ENCODE measurements at places on chromosomes 5 and 9.

DNA sequence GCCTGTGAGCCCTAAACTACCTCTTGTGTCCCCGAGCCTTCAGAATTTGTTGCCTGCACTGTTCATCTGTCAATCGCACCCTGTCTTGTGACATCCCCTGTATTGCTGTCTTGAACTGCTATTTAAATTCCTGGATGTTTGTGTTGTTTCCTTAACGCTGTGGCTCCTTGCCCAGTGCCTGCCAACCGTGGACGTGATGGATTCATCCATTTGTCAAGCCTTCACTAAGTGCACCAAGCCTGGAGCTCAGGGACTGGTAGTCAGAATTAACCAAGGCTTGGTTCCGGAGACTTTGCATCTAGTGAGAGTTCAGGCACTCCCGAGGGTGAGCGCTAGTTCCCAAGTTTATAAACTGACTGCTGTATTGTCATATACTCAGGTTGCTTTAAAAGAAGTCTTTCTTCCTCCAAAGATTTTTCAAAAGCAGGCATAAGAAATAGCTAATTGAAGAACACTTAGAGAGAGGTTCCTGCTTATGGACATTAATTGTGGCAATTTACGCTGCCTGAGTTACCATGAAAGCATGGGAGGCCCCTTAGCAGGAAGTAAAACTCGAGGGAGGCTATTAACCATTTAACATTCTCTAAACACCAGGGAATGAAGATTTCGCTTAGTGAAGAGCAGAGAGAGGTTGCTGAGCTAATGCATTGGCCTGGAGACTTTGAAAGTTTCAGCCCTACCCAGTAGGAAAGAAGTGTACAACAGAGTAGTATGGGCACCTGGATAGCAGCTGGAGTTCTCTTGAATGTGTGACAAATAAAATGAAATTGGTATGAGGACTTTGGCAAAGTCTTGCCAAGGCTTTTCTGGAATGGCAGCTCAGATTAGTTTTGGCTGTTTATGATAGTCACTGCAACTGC, 29.0 kb downstream of the RGS3 start:
- peak; percentile 62 for DNase-seq

- no peak for DNase-seq
These were observed 392.2 kb downstream of the CDK5RAP2 start for GRCh38 chr9:120187758-120188157.

GRCh38 chr5:1161833-1162229, 39.6 kb upstream of the SLC6A19 start:
- no peak for DNase-seq

GRCh38 chr9:88307136-88307535, 81.1 kb upstream of the SPIN1 start:
- DNase-seq: no peak

DNA sequence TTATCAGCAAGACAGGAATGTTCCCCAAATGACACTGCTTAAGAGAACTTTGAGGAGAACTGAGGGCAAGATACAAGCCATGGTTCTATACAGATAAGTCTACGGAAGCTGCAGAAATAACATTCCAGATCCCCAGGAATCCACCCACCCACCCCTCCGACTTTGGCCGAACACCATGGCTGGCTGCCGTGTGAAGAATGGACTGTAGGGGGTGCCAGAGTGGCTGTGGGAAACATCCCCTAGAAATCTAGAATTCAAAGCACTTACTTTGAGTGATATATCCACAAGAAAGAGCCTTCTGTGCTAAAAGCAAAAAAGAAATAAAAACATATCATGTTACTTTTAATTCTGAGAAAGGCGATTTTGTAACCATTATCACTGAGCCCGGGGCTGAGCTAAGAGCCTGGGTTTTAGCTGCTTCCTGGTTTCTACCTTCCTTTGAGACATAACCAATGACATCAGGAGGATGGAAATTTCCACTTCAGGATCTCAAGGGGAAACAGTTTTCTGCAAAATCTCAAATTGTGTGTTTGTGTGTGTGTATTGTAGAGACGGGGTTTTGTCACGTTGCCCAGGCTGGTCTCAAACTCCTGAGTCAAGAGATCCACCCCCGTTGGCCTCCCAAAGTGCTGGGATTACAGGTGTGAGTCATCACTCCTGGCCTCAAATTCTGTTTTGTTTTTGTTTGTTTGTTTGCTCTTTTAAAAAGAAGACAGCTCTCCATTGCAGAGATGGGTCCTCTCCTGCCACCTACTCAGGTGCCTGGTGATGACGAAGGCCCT, 36.4 kb downstream of the GGTA1 start:
- DNase-seq: peak; percentile 4

DNA sequence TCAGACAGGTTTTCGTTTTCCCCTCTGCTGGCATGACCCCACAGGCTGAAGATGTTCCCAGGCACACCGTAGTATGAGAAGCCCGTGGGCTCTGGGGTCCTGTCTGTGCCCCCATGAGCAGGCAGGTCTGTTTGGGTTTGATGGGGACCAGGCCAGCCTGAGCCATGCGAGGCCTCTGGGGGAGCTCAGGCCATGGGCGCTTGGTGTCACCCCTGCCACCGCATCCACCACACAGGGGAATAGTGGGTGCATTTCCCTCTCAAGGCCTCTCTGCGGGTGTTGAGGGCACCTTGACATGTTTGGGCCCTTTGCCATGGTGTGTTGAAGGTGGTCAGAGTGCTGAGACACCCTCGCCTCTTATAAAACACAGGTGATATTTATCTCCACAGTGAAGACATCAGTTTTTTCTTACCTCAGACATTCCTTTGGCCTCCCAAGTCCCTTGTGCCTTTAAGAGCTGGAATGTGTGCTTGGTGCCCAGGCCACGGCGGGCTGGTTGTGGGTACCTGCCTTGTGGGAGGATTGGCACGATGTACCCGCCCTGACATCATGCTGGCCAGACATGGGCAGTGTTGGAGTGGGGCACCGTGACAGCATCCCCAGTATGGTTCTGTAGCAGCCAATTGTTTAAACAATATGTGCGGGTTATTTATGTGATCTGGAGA, 68.3 kb downstream of the WNK2 start:
- DNase-seq: no peak

- DNase-seq: no peak
These were observed 127.4 kb upstream of the ADRA1B start for GRCh38 chr5:159788835-159789331.

DNA sequence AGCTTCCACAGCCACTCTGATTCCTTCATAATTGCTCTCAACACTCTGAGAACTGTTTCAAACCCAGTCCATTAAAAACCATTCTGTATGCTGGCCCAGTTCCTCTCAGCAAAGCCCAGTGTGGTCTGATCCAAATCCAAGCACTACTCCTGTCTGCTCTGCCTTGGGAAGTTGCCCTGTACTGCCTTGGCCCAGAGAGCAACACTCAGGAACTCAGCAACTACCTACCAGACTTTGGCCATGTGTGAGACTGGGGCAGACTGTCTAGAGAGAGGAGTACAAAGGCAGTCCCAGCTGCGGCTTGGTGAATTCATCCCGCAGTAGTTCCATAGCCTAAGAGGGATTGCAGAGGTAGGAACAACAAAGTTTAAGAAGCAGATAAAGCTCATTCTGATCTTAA, 214.4 kb downstream of the MCTP1 start:
- DNase-seq: no peak

DNA sequence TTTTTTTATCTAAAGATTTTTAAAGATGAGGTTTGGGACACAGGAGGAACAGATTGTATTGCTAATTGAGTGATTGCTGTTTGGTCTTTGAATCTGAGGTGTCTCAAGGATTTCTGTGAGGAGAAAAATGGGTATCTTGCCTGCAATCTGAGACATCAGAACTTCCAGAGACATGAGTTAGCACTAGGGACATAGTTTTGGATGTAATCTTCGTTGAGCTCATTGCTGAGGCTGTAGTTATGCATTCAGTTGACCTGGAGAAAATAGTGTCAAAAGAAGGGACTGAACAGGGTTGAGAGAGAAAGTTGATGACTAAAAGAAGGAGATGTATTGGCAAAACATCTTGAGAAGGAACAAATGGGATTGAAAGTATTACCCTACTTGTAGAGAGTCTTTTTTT, 24.6 kb downstream of the C9orf85 start:
- no peak for DNase-seq

DNA sequence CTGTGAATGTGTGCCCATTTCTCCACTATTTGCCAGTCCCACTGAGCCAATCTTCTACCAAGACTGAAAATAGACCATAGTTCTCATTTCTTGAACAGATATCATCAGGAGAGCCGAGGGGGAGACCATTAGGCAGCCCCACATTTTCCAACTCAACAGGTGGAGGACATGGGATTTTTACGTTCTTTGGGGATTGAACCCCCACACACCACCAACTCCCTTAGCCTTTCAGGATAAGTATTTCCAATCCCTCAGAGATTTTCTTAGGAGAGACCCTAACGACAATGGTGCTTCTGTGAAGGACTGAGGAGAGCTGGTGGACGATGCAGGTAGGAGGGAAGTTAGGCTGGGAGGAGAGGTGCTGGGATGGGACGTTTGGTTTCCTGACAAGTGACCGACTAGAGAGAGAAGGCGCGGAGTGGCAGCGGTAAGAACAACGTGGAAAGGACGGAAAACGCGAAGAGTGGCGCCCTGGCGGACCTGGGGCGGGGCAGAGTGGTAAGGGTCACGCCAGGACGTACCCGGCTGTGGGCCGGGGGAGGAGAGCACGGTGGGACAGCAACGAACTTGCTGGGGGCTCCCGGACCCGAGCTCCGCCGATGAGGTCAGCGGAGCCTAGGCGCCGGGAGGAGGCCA, 681 bp upstream of the CHSY3 start:
- no peak for DNase-seq

DNA sequence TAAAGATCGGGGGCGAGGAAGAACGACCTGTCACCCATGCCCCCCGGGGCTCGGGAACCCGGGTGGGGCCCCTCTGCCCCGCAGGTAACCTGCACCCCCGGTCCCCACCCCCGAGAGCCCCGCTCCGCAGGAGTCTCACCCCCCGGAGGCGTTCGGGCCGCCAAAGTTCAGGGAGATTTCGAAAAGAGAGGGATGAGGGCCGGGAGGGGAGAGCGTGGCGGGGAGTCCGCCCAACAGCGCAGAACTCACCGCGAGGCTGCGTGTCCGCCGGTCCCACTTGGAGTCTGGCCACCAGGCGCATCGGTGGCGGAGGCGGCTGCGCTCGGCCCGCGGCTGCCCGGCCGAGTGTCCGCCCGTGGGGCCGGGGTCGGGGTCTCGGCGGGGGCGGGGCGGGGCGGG, at the start of gene PHF19:
PHF19 (minus strand) TSS at position 347 of the 399 bp plus-strand sequence. CDS start 2,447 bp downstream, outside the sequence.
- DNase-seq: no peak

DNA sequence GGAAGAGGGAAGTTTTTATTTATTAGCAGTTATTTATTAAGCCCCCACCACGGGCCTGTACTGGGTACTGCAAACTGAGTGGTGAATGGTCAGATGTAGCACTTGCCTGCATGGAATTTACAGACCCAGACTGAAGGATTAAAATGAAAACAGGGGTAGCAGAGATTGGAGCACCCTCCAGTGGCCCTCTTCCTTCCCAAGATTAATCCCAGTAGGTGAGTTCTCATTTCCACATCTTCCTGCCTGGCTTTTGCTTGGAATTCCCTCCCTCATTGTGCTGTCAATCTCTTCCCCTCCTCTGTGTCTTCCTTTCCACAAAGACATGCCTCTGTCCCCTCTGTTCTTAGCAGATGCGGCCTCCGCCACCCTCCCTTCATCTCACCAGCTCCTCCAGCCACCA, 39.2 kb downstream of the MVB12B start:
- DNase-seq: no peak

- no peak for DNase-seq
These were observed 299.6 kb upstream of the GRIN3A start for GRCh38 chr9:102038006-102038405.

GRCh38 chr5:144162686-144163085, 7.8 kb downstream of the YIPF5 start:
- no peak for DNase-seq

DNA sequence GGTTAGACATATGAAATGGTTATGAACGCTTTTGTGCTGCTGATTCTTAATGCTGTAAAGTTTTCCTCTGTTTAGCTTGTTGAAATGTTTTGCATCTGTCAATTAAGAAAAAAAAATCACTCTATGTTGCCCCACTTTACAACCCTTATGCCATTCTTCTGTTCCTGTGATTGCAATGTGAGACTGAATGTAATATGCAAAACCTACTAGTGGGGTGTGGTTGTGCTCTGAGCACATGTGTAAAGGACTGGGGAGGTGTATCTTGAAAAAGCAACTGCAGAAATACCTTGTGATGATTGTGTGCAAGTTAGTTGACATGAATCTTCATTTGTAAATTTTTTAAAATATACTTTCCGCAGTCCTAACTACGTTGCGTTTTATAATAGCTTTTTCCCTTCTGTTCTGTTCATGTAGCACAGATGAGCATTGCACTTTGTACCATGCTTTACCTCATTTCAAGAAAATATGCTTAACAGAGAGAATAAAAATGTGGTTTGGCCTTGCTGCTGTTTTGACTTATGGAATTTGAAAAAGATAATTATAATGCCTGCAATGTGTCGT, 357.0 kb upstream of the PIK3R1 start:
- no peak for DNase-seq

GRCh38 chr9:129485145-129485774, 135.6 kb downstream of the C9orf50 start:
- DNase-seq: no peak

GRCh38 chr9:33453286-33453860, 6.0 kb upstream of the AQP3 start:
- no peak for DNase-seq

DNA sequence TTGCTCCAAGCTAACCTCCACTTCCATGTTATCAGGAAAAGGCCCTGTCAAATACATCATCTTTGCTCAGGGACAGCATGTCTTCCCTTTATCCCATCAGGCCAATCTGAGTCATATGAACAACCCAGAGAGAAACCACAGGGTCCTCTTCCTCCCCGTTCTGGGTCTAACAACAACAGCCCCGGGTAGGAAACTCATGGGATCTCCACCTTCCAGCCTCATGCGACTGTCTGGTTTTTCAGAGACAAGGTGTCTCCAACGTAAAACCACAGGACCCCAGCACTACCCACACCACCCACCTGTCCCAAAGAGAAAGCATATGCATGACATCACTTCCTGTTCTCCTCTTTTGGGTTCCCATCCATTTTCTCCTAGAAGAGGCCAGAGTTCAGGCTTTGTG, 217.9 kb downstream of the ENC1 start:
- DNase-seq: no peak

- no peak for DNase-seq
These were observed 73.1 kb downstream of the STK10 start for GRCh38 chr5:172114875-172115422.

DNA sequence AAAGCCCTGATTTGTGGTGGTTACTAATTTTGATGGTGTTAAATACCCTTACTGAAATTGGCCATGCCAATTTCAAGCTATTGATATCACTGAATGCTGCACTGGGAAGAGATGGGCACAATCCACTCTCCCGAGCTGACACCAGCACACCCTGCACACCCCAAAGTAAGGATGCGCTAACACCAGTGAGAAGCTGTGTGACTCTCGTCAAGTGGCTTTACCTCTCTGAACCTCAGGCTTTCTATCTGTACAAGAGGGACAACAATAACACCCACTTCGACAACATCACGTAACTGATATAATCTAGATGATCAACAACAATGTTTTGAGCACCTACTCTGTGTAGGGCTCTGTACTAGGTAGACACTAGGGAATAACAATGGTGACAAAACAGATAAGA, 8.0 kb upstream of the AKNA start:
- DNase-seq: no peak
